ENCODE measurements at places on chromosomes 11 and 22.

DNA sequence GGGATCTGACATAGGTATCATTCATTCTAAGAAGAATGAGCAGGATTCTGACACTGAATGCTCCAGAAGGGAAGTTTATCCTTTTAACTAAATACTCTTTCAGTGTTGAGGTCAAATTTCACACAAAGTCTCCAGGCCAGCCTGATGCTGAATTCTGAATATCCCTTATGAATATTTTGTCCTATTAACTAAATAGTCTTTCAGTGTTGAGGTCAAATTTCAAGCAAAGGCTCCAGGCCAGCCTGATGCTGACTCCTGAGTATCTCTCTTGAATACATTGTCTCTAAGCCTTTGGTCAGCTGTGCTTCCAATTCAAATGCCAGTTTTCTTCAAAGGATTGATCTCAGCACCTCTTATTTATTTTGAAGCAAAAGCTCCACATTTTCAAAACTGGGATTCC is 676.8 kb downstream of the NTM start:
- DNase-seq = no peak

DNA sequence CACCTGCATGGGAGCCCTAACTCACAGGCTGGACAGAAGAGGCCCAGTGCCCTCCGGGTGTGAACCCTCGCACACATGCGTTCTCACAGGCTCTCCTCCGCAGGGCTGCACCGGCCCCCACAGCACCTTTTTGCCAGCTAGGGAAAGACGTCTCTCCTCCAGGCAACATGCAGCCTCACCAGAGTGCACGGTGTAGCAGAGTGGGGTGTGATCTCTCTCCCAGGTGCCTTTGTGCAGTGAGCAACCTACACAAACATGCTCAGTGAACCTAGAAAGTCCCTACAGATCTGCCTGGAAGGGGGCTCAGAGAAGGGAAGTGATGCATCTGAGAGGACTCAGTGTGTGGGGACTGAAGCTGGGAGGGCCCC is 3.7 kb upstream of the CARNS1 start:
- DNase-seq = no peak

GRCh38 chr11:117193130-117194020 is 5.8 kb upstream of the TAGLN start:
- no peak for DNase-seq

DNA sequence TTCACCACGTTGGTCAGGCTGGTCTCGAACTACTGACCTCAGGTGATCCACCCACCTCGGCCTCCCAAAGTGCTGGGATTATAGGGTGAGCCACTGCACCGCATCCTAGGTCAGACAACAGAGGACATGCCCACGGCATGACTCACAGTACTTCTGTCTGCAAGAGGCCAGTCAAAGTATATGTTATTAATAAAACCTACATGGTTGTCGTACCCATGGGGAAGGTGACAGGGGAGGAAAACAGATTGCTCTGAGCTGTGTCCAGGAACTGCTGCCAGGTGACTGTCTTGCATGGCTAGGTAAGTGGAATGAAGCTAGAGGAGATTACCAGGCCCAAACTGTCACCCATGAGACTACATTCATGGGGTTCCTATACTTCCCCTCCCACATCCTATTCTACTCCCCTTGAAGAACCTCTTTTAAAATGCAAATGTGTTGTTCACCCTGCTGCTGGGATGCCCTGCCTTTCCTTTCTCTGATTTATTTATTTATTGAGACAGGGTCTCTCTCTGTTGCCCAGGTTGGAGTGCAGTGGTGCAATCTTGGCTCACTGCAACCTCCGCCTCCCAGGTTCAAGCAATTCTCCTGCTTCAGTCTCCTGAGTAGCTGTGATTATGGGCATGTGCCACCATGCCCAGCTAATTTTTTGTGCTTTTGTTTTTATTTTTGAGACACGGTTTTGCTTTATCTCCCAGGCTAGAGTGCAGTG is 2.0 kb upstream of the NLRX1 start:
- no peak for DNase-seq

DNA sequence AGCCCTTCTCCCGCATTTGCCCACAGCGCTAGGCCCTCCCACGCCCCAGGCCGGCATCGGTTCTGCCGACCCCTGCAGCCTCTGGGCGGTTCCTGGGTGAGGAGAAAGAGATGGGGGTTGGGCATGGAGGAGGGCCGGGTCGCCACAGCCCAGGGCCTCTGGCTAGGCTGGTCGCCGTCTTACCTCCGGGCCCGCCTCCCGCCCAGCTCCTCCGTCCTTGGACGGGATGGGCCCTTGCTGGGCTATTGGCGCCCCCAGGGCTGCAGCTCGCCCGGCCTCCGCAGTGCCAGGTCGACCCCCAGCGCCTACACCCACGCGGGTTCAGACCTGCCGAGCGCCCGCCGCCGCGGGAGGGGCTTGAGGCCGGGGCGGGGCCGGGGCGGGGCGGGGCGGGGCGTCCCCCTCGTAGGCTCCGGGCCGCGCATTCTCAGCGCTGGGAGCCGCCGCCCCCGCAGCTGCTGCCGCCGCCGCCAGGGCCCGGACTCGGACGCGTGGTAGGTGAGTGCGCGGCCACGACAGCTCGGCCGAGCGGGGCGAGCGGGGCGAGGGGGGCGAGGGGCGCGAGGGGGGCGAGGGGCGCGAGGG is at the start of gene CD151:
Gene CD151 (plus strand): TSS at position 424 of the 585 bp plus-strand sequence. CDS start 3,118 bp downstream, outside the sequence.
- DNase-seq = peak; percentile 84

DNA sequence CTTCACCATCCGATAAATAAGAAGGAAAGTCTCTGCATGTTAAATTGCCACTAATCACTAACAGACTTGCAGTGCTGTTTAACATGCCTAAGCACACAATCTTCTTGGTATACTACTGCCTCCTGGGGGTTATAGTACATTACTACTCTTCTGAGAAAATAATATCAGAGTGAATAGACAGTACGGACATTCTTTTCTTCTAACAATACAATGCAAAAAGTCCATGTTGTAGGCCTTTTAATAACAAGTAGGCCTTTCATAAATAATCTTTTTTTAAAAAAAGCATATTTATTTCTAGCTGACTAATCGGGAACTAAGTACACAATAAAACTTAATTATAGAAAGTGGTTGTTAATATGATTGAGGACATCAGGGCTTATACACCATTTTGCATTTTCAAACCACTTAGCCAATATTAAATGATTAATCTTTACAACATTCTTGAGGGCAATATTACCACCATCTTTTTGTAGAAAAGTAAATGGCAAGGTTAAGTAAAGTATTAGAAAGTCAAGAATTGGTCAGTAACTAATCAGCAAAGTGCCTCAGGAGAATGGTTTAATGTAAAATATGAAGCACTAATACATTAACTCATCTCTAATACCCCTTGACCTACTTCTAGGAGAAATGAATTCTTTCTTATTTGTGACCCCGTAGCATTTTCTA is 84.7 kb downstream of the TTC28 start:
- peak; percentile 47 for DNase-seq

DNA sequence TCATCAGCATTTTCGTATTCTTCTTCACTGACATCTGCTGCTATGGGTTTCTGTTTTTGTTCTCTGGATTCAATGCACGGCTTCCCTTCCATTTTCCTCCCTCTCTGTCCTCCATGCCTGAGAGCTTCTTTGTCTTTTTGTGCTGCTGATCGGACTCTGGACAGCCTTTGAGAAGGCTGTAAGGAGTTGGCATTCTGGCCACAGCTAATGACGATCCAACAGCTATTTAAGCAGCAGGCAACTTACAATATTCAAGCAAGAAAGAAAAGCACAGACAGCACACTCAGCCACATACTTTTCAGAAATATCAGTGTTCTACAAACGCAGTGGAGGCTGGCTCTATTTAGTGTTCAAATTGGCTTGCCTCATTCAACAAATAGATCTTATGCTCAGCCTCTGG is 60.9 kb upstream of the ZC3H12C start:
- no peak for DNase-seq

- peak; percentile 42 for DNase-seq
Observed at GRCh38 chr11:132028380-132029240, 658.2 kb downstream of the NTM start.

DNA sequence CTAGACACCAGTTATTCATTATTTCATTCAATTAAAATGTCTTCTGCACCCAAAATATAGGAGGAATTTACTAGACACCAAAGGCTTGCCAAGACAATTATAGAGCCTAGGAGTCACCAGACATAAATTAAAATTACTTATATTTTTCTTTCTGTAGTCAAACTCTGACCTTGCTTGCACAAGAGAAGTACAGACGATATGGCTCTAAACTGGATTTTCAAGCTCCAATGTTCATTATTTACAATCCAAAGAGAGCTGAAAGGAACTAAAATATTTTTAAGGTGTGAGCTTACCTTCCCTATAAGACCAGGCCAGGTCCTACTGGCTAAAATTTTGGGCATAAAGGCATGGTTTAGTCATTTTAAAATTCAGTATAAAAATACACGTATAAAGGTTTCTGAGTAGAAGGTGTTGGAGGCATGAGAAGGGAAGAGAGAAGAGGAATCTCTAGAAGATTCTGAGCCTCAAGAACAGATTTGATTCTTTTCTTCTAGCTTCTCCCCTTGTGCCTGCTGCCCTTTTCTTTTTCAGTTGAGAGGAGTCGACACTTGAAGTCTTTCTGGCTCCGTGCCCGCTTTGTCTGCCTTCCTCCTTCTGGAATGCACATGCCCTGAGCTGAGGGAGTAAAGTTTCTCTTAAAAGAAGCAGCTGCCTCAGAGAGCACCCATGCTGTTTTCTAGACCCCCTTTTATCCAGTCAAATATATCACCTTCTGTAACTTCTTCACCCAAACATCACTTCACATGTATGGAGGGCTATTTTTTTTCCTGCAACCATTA is 13.5 kb downstream of the C11orf97 start:
- no peak for DNase-seq

DNA sequence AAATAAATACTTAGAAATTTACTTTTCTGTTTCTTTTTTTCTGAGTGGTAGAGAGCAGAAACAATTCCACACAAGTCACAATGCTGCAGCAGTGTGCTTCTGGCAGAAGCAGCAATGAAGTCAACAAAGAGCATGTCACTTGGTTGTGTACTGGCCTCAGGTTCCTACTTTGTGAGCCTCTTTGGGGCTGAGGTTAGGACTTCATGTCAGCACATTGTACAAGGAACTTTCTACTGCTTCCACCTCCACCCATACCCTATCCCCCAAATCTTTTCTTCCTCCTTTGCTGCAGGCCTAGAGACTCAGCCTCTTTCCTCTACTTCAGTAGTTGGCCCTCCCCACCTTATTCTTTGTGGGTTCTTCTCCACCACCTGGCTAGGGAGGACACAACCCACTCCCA is 252.7 kb upstream of the PITPNB start:
- no peak for DNase-seq

DNA sequence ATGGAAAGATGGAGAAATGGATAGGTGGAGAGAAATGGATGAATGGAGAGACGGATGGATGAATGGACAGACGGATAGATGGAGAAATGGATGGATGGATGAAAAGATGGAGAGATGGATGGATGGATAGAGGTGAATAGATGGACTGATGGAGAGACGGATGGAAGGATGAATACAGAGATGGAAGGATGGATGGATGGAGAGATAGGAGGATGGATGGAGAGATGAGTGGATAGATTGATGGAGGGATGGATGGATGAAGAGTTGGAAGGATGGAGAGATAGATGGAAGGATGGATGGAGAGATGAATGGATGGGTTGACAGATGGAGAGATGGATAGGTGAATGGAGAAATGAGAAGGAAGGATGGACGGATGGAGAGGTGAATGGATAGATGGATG is 63.7 kb downstream of the FLRT1 start:
- DNase-seq = no peak

DNA sequence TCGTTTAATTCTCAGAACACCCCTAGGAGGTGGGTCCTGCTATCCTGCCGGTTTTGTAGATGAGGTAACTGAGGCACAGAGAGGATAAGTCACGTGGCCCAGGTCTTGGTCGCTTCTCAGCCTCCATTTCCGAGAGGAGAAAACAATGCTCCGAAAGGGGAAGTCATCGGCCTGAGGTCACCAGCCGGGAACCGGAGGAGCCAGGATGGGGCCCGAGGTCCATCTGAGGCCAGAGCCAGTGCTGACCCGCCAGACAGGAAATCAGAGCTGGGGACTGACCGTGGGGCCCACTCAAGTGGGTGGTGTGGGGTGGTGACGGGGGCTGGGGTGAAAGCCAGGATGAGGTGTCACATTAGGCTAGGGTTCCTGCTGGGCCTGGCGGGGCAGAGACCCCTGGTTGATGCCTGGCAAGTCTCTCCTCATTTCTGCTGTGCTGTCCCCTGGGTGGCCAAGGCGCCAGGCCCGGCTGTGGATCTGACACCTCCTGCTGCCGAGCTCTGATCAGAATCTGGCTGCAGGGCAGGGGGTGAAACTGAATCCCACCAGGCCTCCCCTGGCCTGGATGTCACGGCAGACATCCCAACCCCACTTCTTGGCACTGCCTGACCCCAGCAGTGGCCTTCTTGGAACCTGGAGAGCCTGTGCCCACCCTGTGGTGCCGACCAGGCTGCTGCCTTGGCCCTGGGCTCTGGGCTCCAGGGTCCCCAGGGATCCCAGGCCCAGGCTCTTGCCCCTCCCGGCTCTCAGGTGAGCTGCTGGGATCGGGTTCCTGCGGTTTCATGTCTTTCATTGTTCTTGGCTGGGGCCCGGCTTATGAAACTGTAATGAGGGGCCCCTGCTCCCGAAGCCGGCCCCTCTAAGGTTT is 12.0 kb downstream of the TRIOBP start:
- no peak for DNase-seq

- no peak for DNase-seq
Observed at GRCh38 chr11:61514050-61514917, 5.7 kb downstream of the LRRC10B start.

DNA sequence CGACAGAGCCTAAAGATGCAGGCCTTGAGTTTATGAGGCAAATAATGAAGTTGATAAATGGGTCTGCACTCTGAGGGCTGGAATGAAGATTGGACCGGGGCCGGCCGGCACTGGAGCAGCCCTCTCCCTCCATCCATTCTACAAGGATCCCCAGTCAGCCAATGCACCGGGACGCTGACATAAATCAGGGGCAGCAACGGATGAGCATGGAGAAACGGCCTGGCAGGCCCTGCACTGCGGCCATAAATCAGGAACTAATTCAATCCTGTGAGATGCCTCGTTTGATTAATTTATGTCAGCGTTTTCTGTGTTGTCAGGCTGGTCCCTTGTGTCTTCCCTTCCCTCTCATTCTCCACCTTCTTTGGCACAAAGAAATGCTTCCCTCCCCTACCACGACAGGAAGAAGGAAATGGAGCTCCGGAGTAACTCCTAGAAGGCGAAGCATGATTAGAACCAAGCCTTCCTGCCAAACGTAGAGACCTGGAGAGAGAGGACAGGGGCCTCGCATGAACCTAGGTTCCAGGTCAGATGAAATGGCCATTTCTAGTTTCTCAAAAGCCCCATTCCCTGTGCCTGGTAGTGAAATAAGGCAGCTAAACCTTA is 358.4 kb downstream of the OPCML start:
- DNase-seq = no peak

- no peak for DNase-seq
Observed at GRCh38 chr11:11125618-11126017, 227.4 kb downstream of the CSNK2A3 start.

DNA sequence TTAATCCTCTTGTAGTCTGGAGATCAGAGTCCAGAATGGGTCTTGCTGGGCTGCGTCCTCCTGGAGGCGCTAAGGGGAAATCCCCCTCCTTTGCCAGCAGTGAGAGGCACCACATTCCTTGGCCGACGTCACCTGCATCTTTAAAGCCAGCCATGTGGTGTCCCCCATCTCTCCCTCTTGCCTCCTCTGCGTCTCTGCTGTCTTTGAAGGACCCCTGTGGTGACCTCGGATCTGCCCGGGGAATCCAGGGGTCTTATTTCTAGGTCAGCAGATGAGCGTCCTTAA is 27.2 kb upstream of the PARVB start:
- DNase-seq = no peak
